Suppressor macrophage treated with lipopolysaccharide for 1 hour (primary cell): ENCODE measurements at places on chromosomes 11 and 22.

GRCh38 chr22:45185718-45186514 lies 22.2 kb downstream of the NUP50 start:
- peak; percentile 28 for DNase-seq

GRCh38 chr22:31625257-31625640 lies 36.8 kb downstream of the PISD start:
- no peak for DNase-seq

DNA sequence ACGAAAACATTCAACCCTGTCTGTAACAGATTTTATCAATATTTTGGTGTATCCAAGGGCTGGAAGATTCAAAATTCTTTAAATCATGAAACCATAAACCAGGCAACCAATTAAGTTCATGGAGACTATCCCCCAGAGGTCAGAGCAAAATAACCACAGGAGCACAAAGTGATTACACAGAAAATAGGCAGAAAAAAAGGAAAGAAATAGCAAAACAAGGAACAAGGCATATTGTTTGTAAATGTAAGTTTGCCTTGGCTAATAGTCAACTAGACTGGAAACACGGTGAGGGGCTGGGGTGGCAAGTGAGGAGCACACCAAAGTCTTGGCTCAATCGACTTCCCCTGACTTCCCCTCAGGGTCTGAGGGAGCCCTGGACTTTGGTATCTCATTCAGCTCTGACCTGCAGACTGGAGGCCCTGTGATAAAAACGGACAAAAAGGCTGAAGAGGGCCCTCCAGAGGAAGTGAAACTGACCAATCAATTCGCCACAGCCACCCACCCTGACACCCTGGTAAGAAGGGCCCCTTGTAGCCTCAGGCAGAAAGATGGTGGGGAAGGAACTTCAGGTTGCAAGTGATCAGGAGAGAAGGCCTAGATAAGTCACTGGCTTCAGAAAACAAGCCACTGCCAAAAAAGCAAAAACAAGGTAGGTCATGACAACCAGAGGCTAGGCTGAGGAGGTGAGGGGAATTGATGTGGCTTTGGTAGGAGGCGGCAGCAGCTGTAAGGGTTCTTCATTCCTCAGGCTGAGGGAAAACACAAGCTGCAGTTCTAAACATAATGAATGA lies 1.8 kb downstream of the SIK3 start:
- DNase-seq = peak; percentile 51

DNA sequence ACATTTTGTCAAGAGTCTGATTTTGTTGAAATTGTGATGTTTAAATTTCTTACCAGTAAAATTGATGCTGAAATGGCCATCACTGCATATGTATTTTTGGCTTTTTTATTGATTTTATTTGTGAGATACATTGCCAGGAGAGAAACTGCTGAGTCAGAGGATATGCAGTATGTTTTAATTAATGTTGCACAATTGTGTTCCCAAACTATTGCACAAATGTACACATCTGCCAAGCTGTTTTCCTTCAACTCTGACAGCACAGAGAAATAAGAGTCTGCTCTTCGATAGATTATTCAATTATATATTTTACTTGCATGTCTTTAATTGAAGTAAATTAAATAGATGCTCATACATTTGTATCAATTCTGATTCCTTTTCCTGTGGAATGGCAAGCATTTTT lies 640.2 kb upstream of the LUZP2 start:
- no peak for DNase-seq

DNA sequence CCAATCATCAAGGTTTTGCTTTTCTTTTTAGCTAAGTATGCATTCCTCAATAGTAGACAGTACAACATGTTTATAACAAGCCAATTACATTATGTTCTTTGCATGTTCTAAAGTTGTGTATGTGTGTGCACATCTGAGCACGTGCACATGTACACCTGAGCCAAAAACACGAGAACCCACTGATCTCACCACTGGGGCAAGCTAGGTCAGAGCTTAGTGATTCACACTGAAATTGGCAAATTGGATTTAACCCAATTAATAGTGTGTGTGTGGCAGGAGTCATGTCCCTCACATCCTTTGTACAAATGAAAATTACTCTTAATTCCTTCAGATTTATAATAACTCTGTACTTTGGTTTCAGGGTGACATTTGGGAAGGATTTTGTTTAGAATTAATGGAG lies 145.7 kb upstream of the TEAD1 start:
- no peak for DNase-seq

- DNase-seq = no peak
Measured at GRCh38 chr11:115146425-115146824, 357.8 kb downstream of the CADM1 start.

DNA sequence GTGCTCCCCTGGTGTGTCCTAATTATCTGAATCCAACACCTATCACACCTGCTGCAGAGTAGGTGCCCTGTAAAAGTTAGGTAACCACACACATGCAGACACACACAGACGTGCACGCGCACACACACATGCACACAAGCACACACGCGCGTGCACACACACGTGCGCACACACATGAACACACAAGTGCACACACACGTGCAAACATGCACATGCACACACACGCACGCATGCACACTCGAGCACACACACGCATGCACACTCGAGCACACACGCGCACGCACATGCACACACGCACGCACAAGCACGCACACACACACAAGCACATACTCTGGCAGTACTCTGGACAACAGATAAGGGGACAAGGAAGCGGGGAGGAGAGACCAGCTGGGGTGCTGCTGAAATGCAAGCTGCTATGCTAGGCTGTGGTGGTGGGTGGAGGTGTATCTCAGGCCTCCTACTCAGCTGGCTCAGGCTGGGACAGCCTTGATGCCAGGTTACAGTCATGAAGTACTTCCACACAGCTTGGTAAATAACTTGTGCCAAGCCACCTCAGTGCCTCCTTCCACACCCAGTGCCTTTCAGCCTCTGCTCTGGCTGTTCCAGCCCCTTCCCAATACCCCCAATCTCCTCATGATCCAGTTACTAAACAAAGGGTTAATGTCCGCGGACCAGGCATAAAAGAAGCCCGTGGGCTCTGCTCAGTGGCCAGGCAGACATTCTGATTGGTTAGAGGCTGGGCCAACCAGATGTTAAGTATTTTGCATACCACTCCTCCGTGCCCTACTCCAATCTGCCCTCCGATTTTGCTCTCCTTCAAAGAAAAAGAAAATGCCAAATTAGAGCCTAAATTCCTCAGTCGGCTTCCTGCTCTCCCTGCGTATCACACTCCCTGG lies 374.1 kb downstream of the TENM4 start:
- DNase-seq = no peak

- peak; percentile 13 for DNase-seq
Measured at GRCh38 chr11:94507485-94507884, 4.8 kb upstream of the C11orf97 start.

DNA sequence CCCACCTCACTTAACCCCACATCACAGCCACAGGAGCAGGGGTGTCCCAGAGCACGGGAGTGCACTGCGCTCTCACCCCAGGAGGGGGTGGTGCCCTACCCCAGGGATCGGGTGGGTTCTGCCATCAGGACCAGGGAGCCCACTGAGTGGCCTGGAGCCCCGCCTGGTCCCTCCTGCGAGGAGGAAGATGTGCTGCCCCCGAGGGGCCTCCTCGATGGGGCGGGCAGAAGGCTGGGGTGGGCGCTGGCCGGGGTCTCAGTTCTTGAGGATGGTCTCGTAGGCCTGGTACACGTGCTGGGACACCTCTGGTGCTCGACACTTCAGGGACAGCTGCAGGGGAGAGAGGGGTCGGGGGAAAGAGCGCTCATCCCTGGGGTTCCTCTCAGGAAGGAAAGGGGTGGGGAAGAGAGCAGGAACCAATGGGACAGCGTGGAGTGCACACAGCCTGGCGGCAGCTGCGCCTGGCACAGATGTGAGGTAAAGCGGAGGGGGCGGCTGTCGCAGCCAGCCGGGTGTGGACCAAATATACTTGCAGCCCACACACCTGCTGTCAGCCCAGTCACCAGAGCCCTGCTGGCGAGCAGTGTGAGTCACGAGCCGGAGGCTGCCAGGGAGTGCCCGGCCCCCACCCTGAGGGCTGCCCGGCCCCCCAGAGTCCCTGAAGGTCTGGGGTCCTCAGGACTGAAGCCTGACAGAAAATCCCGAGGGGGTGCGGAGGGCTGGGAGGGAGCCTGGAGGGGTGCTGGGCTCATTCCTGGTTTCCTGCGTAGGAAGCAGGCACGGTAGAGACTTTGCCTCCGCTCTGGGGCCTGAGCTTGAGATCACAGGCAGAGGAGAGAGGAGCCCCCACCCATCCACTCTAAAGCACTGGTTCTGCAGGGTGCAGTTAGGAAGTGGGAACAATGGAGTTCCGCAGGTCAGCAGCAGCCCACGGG lies 13.3 kb upstream of the RASL10A start:
- DNase-seq = no peak
